ENCODE measurements at places on chromosomes 7 and 10.

GRCh38 chr7:1137517-1138167 lies 22.4 kb downstream of the ZFAND2A start:
- peak; percentile 56 for ATAC-seq

GRCh38 chr10:79270466-79271246 lies 76.6 kb upstream of the PPIF start:
- ATAC-seq, result no peak

DNA sequence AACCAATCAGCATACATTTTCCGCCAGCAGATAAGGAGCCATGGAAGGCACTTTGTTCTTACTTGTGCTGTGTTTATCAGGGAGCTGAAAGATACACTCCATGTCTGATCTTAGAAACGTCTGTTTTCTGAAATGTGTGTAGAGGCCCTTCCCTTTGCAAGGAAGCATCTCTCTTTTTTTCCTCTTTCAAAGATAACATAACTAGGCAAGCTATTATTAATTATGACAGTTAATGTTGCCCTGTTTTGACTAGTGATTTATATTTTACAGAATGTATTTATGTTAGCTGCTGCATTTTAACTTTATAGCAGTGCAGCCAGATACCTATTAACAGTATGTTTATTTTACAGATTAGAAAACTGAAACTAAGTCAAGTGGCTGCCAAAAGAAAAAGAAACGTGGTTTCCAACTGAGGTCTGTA lies 683.2 kb upstream of the IGFBP3 start:
- no peak for ATAC-seq

DNA sequence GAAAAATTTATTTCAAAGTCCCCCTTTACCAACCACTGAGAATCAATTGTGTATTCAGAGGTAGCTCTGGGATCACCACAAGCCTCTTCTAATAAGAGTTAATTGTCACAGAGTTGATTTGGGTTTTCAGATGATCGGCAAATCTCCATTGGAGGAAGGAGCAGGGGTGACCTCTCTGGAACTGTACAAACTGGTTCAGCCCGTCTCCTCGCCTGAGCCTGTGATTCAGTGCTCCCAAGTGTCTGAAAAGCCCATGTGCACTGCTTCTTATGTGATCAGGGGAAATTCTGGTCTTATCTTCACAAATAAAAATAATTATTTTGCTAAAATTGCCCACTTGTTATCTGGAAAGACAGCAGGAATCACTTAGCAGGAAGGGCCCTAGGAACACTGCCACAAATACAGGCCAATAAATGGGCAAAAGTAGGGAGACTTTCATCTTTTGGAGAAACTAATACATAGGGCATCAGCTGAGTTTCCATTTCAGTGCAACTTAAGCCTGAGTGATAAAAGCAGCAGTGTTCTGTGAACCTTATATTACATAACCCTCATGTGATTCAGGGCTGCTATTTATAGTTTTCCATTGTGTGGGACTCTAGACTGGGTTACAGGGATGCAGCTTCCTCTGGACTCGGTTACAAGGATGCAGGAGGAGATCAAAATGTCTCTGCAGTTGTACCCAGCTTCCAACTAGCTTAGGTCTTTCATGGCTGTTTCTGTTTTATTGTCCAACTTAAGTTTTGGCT lies 32.3 kb downstream of the CDK1 start:
- ATAC-seq, result no peak

DNA sequence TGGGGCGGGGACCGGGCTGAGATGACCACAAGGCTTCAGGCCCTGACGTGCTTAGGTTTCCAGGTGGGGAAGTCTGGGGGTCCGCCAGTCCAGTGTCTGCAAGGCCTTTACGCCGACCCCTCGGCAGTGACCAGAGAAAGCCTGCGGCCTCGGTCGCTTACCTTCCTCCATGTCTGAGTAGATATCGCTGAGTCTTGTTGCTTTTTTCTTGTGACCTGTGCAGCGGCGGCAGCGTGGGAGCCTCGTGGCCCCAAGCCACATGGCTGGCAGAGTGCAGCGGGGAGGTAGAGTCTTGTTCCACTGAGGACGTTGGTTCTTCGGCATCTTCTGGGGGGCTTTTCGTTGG lies 329 bp downstream of the NOLC1 start:
- peak; percentile 24 for ATAC-seq

GRCh38 chr10:132979491-132980425 lies 37.4 kb upstream of the CFAP46 start:
- no peak for ATAC-seq

DNA sequence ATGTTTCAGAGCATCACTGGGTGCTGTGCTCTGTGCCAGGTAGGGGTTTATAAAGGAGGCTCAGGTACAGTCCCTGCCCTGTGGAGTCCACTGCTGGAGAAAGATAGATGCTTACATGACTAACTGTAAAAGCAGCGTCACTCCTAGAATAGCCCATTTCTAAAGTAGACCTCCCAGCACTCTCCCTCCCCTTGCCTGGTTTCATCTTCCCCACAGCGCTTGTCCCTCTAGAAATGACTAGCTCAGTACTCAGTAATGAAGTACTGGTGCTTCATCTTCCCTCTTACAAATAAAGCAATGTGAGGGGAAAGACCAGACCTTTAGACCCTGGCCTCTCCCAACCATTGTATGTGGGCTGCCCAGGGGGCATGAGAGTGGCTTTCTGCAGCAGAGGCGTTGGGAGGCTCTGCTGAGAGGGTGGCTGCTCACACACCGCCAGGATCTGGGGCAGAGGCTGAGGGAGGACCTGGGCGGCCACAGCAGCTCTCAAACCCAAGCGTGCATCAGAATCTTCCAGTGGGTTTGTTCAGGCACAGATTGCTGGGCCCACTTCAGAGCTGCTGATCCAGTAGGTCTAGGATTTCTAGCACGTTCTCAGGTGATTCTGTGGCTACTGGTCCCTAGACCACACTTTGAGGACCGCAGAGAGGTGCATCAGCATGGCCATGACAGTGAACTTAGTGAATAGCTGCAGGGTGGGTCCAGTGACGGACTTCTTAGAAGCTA lies 110.3 kb upstream of the ANLN start:
- ATAC-seq, result peak; percentile 37

DNA sequence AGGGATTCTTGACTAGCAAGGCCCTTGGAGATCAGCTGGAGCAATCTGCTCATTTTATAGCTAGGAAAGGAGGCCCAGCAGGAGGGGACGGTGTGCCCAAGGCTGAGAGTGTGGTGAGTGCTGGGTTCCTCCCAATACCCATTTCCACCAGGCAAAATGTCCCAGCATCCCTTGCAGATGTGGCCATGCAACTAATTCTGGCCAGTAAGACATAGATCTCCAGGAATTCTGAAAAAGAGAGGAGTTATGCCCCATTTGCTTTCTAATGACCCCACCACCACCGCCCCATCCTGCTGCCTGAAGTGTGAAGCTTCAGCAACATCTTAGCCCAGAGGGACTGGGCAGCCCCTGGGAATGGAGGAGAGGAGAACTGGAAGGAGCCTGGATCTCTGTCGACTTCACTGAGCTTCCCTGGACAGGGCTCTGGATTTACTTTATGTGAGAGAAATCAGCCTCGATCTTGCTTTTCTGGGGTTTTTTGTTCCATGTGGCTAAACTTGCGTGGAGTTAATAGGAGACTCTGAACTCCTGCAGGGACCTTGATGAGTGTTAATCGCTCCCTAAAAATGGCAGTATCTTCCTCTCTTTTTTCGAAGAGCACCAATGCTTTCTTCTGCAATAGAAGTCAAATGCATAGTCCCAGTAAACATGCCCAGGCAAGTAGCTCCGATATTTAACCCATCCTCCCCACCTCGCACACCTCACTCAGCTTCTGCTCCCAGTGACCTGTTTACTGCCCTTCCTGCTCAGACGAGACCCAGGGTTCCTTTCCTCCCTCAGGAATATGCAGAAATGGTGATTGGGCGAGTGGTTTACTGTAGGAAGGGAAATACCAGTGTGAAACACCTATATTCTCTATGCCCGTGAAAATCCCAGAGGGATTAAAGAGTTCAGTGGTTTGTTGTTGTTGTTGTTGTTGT lies 127.5 kb upstream of the GPR26 start:
- ATAC-seq, result no peak

- no peak for ATAC-seq
Observed at GRCh38 chr7:131336956-131337355, 9.3 kb downstream of the MKLN1 start.

GRCh38 chr10:33395201-33395600 lies 60.7 kb upstream of the NRP1 start:
- no peak for ATAC-seq

DNA sequence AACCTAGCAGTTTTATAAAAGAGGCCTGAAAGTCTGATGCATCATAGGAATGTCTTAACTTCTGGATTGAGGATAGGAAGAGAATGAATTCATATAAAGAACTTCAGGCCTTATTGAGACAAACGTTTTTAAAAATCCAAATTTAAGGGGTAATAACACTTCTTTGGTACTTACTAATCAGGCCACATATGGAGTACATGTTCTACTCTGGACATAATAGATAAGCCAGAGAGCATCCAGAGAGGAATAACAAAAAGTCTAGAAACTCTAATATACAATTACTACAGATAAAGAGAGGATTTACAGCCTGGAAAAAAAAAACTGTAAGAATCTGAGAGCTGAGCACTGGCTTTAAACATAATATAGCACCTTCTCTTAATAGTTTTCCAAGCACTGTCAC lies 2.9 kb downstream of the MTPAP start:
- no peak for ATAC-seq

DNA sequence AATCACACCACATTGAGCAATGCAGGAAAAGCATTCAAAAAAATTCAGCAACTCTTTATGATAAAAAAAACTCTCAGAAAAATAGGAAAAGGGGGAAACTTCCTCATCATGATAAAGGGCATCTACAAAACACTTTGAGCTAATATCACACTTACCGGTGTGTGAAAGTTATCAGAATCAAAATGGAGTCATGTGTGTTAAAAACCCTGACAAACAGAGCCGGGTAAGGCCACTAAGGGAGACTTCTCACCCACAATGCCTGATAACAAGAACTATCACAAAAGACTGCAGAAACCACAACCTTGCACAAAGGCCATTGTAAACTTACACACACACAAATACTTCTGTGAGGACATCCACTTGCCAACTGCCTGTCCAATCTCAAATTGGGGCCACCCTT lies 34.8 kb upstream of the SMARCD3 start:
- ATAC-seq, result no peak

GRCh38 chr7:42831718-42832522 lies 80.0 kb downstream of the C7orf25 start:
- ATAC-seq, result no peak

- ATAC-seq, result no peak
Observed at GRCh38 chr10:19638182-19638895, 177.9 kb upstream of the PLXDC2 start.

GRCh38 chr10:118692872-118693271 lies 61.9 kb downstream of the CACUL1 start:
- ATAC-seq, result no peak

- ATAC-seq, result peak; percentile 55
Observed at GRCh38 chr7:67377939-67378862, 381.6 kb downstream of the TYW1 start.

- ATAC-seq, result no peak
Observed at GRCh38 chr10:75024971-75025523, 86.4 kb upstream of the SAMD8 start.

GRCh38 chr7:11430841-11431240 lies 401.2 kb downstream of the THSD7A start:
- ATAC-seq, result no peak

GRCh38 chr10:78739444-78740053 lies 329.2 kb upstream of the ZMIZ1 start:
- no peak for ATAC-seq

DNA sequence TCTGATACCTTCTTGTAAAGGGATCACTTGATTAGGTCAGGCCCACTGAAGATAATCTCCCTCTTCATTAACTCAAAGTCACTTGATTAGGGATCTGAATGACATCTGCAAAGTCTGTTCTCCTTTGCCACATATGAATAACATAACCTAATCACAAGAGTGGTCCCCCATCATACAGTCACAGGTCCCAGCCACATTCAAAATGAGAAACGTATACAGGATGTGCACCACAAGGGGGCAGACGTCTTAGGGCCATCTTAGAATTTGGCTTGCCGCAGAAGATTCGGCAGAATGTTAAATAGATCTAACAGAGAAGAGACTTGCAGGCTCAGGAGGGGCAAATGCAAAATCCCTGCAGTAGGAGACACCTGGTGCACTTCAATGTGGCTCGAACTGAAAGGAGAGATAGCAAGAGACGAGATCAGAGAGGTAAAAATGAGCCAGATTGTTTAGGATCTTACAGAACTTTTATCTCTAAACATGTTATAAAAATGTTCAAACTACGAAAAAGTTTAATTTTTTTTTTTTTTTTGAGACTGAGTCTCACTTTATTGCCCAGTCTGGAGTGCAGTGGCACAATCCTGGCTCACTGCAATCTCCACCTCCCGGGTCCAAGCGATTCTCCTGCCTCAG lies 10.4 kb upstream of the SMC3 start:
- peak; percentile 94 for ATAC-seq

DNA sequence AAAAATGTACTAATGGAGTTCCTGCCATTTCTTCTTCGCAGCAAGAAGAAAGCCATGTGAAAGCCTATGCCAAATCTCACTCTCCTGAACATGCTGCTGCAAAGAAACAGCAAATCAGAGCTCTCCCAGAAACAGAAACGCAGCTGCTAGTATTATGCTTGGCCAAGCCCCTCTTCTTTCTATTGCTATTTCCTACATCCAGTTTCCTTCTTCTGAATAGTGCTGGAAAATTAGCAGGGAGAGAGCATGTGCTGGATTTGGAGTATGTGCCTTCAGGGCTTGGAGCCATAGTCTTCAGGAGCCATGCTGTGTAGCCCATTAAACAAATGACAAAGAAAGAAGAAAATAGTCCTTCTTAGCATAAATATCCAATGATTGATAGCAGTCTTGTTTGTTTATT lies 852.0 kb upstream of the PHF14 start:
- ATAC-seq, result no peak

- no peak for ATAC-seq
Observed at GRCh38 chr10:124344266-124344590, 74.5 kb downstream of the OAT start.

DNA sequence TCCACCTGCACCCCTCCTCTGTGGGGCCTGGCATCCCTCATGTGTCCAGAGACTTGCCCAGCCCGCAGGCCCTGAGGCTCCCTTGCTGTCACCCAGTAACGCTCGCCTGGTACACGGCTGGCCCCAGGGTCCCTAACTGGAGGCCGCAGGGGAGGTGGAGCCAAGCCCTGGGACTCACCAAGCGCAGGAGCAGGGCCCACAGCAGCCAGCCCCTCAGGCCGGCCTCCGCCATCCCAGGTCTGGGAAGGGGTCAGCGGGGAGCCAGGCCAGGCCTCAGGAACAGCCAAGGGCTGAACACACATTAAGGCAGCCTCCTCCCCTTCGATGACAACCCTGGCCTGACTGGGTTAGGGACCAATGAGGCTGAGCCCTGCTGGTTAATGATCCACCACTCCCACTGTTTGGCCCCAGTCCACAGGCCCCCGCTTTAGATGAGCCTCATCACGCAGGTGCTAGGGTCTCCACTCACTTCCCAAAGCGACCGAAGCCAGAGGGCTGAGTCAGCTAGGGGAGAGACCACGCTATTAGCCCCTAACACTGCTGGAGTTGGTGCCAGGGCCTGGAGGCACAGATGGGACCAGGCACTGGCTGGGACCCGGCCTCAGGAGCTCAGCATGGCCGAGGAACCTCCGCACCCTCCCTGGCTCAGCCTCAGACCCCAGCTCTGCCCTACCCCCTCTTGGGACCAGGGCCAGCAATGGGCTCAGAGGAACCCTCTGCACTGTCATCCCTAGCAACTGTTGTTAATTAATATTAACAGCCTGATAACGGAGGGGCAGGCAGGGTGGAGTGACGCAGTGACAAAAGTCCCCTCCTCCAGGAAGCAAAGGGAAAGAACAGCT lies at the start of gene NPC1L1:
TSS of gene NPC1L1 (minus strand) at position 303 of the 842 bp plus-strand sequence. CDS start at position 232, 71 bp downstream.
- ATAC-seq, result no peak

- no peak for ATAC-seq
Observed at GRCh38 chr10:106919871-106920282, 244.6 kb downstream of the SORCS1 start.

Measured in activated CD4-positive, CD25-positive, alpha-beta regulatory T cell treated with anti-CD3 and anti-CD28 coated beads, Interleukin-2, amount 50 U/mL, for 24 hours (primary cell).